ENCODE measurements at places on chromosomes 5 and 9.

DNA sequence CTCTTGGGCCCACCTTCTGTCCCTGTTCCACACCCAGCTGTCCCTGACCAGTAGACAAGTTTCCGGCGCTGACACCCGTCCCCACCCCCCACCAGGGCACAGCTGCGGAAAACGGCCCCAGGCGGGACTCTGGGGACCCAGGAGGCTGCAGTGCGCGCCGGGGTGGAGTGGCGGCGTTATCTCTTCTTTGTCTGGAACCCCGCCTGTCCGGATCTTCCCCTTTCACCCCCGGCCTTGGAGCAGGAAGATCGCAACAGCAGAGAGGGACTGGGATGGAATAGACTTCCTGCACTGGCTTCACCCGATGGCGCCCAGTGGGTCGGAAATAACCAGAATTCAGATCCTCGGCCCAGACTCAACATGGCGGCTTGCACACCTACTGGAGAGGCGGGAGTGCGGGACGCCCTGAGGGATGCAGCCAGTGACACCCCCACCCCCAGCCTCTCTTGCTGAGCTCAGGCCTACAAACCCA, 4.7 kb downstream of the PAX5 start:
- no peak for DNase-seq

DNA sequence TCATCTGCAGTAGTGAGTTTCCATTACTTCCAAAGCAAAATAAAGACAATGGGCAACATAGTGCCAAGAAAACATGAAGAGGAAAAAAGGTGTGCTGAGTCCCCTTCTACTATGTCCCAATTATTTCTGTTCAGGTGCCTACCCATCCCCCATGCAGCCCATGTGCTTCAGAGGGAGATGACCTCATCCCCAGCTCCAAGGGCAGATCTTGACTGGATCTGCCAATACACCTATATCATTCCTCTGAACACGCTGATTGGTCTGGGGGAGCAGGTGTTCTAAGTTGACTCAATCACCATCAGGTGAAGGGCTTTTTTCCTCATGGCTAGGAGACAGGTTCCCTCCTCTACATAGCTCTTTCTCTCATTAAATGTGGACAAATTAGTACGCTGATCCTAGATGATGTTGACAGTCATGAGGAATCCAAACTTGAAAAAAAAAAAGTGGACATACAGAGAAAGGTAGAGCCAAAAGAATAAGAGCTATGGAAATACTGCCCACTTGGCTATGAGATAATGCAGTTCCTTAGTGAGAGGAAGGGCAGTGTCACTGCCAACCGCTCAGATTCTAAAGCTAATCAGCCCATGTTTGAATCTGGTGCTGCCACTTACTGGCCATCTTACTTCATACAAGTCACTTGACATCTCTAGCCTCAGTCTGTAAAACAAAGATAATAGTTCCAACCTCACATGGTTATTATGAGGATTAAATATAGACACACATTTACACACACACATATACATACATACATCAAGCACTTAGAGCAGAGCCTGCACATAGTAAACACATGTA, 23.1 kb downstream of the PRELID2 start:
- peak; percentile 63 for DNase-seq

DNA sequence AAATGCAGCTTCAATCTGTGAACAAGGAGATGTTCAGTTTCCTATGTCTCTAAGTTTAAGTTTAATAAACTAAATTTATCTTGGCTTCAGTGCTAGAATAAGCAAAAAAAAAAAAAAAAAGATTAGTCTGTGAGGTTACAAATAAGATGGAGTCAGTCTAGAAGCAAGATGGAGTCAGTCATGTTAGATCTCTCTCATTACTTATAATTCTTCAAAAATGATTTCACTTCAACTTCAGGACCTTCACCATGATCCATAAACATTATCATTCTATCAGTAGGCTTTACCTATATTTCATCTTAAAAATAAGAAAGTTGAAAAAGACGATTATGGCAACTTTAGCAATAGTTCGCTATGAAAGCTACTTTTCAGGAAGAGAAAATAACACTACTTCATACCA, 30.2 kb upstream of the TMC1 start:
- no peak for DNase-seq

GRCh38 chr5:112239996-112240395, 179.1 kb downstream of the EPB41L4A start:
- no peak for DNase-seq

DNA sequence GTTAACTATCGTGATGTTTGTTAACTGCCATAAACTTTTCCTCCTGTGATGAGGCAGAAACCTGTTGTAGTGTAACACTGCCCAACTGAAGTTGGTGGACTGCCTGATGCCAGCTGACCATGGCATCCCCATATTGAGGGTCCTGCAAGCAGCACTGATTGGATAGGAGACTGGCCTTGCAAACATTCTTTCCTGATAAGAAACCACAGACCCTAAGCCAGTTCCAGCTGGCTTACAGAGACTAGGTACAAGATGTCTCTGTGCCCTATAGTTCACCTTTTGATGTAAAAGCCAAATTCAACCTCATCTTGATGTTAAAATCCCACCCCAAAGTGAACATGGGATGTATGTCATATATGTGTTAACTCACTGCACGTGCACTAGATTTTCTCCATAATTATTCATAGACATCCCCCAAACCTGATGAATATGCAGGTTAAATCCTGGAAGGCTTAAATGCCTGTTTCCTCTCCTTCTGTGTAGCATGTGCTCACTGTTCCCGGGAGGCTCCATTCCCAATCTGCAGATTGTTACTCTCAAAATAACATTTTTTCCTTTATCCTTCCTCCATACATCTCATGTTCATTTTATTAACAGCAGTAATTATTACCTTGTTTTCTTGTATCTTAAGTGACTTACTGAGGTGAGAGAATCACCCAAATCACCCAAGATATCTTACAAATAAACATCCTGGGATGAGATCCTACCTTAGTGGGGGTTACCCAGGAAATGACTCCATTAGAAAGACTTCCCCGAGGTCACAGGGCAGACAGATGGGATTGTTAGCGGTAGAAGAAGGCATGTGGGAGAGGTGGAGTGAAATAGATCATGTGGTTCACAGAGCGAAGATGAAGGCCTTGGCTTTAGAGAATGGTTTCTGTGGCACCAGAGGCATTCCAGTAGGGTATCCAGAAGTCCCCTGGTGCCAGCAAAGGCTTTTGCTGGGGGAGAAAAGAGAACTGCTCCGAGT, 566.7 kb downstream of the CCDC171 start:
- DNase-seq: peak; percentile 37

GRCh38 chr5:42665857-42666256, 90.8 kb upstream of the CCDC152 start:
- DNase-seq: no peak

DNA sequence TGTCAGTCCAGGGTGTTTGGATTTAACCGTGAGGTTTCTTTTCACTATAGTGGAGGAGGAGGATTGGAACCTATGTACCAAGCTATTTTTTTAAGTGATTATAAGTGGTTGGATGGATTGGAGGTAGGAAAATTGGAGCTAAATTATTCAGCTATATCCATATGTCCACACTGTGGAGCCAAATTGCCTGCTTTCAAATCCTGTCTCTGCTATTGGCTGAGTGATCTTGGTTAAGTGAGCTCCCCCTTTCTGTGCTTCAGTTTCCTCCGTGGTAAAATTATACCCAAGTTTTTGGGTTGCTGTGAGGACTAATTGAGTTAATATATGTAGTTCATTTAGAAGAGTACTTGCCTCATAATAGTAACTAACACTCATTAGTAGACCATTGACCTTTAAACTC, 2.5 kb downstream of the CENPP start:
- peak; percentile 74 for DNase-seq

GRCh38 chr9:98567540-98568233, 141.0 kb downstream of the GABBR2 start:
- no peak for DNase-seq

GRCh38 chr9:40928803-40929487, 199.5 kb downstream of the FOXD4L6 start:
- no peak for DNase-seq
